Bronchial epithelial cell (primary cell): ENCODE measurements at places on chromosomes 11 and 22. TPM values are rescaled to one million over a fixed set of nuclear protein-coding genes. Genes with fewer than 3 reads are reported as not detected.

MMP8 gene
- total RNA-seq: not detected in 2 replicates

C11orf91 gene
- not detected in 2 replicates for total RNA-seq

DDIAS gene
- total RNA-seq: under 0.01 and 0.26 TPM in 2 replicates

ACRV1 gene
- not detected in 2 replicates for total RNA-seq

KCNJ5 gene
- total RNA-seq: 13.2 and 15.5 TPM in 2 replicates

KLHDC7B gene
- total RNA-seq: 0.26 TPM in 2 replicates
